ENCODE measurements at places on chromosomes 7 and 10.

- no peak for DNase-seq
These were observed 96.3 kb downstream of the LSM5 start for GRCh38 chr7:32393861-32394260.

DNA sequence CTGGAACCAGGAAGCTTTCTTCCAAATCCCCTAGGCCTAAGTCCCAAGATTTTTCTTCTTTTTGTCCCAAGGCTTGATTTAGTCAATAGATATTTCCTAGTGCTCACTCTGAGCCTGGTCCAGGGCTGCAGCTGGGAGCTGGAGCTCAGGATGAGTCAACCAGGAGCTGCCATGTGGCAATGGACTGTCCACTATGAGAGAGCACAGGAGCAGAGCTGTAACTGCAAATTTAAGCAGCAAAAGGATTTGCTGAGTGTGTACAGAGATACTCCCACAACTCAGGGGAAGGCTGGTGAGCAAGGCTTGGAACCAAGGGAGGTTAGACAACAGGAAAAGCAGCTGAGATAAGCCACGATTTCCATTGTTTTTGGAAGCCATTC lies 92.1 kb upstream of the CXCL12 start:
- DNase-seq = peak; percentile 60

GRCh38 chr7:45726883-45727282 lies 146.0 kb downstream of the CCDC201 start:
- no peak for DNase-seq

DNA sequence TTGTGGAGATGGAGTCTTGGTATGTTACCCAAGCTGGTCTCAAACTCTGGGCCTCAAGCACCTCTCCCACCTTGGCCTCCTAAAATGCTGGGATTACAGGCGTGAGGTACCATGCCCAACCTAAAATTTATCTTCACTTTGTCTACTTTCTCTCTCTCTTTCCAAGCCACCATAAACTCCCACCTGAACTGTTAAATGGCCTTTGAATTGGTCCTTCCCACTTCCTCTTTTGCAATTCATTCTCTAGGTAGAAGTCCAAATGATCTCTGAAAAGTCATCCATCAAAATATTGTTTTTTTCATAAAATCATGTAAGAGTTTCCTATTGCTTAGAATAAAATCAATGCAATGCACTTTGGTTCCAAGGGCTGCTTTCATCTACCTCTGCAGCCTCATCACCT lies 90.1 kb upstream of the CELF2 start:
- DNase-seq = no peak

DNA sequence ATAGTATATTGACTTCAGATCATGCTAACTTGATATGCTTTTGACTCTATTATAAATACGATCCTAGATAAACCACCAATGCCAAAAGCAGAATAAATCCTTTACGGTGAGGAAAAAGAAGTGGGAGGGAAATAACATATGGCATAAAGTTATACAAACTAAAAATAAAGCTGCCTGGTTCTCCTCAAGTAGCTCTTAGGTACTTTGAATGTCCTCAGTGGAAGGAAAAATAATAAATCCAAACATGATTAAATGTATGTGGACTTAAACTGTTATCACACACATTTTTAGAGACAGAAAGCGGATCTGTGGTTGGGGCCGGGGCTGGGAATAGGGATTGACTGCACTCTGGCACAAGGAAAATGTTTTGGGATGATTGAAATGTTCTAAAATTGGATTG lies 23.6 kb downstream of the EEPD1 start:
- DNase-seq = no peak

- DNase-seq = no peak
These were observed 19.2 kb upstream of the OR6B1 start for GRCh38 chr7:143980746-143981510.

DNA sequence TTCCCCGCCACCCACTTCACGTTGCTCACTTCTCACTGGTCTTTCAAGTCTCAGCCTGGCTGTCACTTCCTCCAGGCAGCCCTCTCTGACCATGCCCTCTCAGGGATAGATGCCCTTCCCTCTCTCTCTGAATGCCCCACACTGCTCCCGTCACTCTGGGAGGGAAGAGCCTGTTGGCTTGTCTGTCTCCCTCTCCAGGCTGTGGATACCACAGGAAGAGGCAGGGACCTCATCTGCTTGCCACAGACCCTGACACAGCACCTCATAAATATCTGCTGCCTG lies 93.1 kb downstream of the OAT start:
- no peak for DNase-seq

- DNase-seq = peak; percentile 95
These were observed 19.7 kb downstream of the AHR start for GRCh38 chr7:17318146-17318545.

DNA sequence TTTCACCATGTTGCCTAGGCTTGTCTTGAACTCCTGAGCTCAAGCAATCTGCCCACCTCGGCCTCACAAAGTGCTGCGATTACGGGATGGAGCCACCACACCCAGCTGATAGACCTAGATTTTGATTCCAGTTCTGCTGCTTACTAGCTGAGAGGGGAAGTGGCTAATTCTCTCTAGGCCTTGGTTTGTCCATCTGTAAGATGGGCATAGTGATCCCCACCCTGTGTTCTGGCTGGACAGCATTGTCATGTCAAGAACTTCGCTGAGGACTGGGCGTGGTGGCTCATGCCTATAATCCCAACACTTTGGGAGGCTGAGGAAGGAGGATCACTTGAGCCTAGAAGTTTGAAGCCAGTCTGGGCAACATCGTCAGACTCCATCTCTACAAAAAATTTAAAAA lies 17.4 kb upstream of the CCL24 start:
- no peak for DNase-seq

DNA sequence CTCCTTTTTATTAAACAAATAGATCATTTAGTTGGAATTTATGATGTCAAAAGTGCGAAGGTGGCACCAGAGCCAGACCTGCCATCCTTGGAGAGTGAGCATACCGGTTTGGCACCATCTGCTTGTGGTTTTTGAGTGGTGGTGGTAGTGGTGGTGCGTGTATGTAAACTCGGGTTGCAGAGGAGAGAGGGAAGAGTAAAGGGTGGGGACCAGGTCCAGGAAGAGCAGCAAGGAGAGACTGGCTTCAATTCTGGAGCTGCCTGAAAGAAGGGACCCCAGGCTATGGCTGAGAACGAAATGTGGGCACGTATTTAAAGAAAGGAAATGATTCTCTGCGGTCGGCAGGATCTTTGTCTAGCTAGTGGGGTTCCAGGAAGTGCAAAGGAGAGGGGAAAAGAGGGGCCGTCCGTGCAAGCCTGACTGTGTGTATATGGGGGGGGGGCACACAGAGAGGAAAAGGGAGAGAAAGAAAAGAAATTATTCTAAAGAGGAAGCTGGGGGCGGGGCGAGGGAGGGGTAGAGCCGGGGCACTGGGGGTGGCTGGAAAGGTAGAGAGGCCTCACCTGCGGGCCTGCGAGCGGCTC lies 448 bp upstream of the GOLGA7B start:
- no peak for DNase-seq

- no peak for DNase-seq
These were observed 261.8 kb downstream of the THSD7A start for GRCh38 chr7:11570205-11570604.

GRCh38 chr10:72334825-72335393 lies 19.8 kb downstream of the DNAJB12 start:
- DNase-seq = peak; percentile 93

DNA sequence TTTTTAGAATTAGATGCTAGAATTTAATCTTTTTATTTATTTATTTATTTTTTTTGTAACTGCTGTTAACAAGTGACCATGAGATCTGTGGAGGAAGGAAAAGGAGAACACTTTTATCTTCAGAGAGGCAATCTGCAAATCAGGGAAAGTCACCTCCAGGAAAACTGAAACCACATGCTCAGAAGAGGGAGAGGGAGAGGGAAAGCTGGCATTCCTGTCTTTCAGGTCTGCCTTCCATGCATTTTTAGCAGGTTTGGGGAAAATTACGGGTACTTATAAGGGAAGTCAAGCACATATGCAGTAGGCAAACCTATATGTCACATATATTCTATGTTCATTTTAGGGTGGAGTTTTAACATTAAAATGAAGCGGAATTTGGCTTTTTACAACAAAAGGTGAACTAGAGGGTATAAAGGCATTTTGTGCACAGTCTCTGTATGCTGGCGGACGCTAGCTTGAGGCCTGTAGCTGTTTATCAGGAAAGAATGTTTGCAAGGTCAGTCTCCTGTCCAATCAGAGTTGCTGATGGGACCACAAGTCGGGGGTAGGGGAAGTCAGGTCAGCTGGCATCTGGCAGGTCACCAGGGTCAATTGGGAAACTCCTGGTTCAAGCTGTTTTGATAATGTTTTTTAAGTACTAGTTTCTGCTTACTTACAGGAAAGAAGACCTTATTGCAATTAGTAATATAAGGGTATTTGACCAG lies 333.5 kb downstream of the GPR158 start:
- no peak for DNase-seq

GRCh38 chr10:28293236-28294168 lies 9.4 kb downstream of the MPP7 start:
- DNase-seq = peak; percentile 12

GRCh38 chr7:47266131-47266706 lies 315.7 kb downstream of the TNS3 start:
- peak; percentile 87 for DNase-seq
